A375 (cell line): ENCODE measurements at places on chromosomes 5 and 9. TPM values are rescaled to one million over a fixed set of nuclear protein-coding genes. Genes with fewer than 3 reads are reported as not detected.

OR1J2 gene
- 0.49 TPM in 1 of 2 replicates, not detected in the other for total RNA-seq

OLFM1 gene
- total RNA-seq, result 0.13 TPM in 1 of 2 replicates, not detected in the other

PRRX2 gene
- 0.69 TPM in 1 of 2 replicates, not detected in the other for total RNA-seq

MSMP gene
- not detected in 2 replicates for total RNA-seq

SPINK7 gene
- total RNA-seq, result not detected in 2 replicates

FUT7 gene
- total RNA-seq, result not detected in 2 replicates

IRGM gene
- not detected in 2 replicates for total RNA-seq

ACTBL2 gene
- 0.26 and 0.56 TPM in 2 replicates for total RNA-seq

ADCY2 gene
- total RNA-seq, result 0.69 TPM in 1 of 2 replicates, not detected in the other

KCNN2 gene
- not detected in 2 replicates for total RNA-seq

OBP2B gene
- not detected in 2 replicates for total RNA-seq
